NCI-H748 treated with DMSO at 0.1 percent for 48 hours (cell line): ENCODE measurements at places on chromosomes 16 and 17.

GRCh38 chr17:81117672-81118198 lies 47.6 kb upstream of the PVALEF start:
- no peak for DNase-seq

- no peak for DNase-seq
Observed at GRCh38 chr17:81020443-81020766, 14.5 kb upstream of the BAIAP2 start.

- no peak for DNase-seq
Observed at GRCh38 chr17:65527381-65527780, 34.1 kb downstream of the AXIN2 start.

- DNase-seq: no peak
Observed at GRCh38 chr16:66250686-66251431, 115.6 kb upstream of the CDH5 start.

GRCh38 chr16:69822174-69822935 lies 60.2 kb downstream of the WWP2 start:
- DNase-seq: no peak

DNA sequence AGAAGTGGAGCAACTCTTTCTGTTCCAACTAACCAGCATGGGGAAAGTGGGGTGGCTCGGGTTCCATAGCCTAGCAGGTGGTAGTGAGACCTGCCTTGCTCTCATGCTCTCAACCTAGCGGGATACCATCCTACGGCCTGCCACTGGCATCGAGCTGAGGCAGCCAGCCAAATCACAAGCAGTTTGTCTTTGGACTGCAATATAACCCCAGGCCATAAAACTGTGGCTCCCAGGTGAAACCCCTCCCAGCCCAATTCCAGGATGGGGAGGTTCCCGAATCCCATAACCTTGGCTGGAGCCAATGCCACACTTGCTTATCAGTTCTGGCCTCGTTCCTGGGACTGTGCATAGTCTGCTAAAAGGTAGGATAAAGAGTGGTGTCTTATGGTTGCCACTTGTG lies 155.8 kb upstream of the NETO2 start:
- no peak for DNase-seq

- DNase-seq: no peak
Observed at GRCh38 chr17:4766201-4766600, 5.5 kb upstream of the TM4SF5 start.

GRCh38 chr17:43024407-43025289 lies at the start of gene RND2:
Gene RND2 (plus strand): TSS chr17:43025231. CDS start chr17:43025348, 117 bp downstream.
- peak; percentile 96 for DNase-seq

DNA sequence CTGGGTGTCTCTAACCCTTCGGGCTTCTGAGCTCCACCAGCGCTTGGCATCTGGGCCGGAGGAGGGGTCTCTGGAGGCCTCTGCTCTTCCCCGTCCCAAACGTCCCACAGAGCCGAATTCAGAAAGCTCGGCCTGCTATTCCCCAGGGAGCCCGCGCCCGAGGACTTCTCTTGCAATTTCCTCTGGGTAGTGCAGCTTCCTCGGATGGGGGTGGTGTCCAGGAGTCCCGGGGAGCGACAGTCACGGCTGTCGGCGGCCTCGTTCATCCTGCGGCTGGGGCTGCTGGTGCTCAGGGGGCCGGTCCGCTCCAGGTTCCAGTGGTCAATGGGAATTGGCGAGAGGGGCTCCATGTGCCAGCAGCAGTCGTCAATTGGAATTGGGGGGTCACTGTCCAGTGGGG lies 11.8 kb upstream of the NLRC3 start:
- no peak for DNase-seq

DNA sequence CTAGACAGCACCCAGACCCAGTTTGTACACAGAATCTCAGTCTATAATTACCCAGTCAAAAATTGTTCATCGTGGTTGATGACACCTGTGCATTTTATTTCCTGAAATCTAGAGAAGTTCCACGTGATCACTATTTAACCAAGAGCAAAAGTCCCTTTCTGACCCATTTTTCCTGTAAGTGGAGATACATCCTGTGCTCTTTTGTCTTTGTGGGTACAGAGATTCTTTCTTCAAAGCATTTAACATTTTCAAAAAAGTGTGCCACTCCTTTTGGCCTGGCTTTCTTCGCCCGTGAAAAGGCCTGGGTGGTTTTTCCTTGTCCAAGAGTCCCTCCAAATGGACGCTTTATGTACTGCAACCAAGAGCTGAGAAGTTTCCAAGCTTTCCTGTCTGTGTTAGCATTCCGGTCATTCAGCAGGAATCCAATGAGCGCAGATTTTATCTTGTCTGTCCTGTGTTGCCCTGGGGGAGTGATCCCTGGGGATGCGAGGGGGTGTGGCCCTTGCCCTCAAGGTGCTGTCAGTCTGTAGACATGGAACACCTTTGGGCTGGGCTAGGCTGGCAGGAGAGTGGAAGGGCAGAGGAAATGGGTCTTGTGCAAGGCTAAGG lies 161.1 kb upstream of the CACNG5 start:
- peak; percentile 52 for DNase-seq

- no peak for DNase-seq
Observed at GRCh38 chr16:50306287-50306686, 39.9 kb downstream of the ADCY7 start.

GRCh38 chr17:78113804-78114785 lies 14.5 kb downstream of the TMC6 start:
- no peak for DNase-seq

DNA sequence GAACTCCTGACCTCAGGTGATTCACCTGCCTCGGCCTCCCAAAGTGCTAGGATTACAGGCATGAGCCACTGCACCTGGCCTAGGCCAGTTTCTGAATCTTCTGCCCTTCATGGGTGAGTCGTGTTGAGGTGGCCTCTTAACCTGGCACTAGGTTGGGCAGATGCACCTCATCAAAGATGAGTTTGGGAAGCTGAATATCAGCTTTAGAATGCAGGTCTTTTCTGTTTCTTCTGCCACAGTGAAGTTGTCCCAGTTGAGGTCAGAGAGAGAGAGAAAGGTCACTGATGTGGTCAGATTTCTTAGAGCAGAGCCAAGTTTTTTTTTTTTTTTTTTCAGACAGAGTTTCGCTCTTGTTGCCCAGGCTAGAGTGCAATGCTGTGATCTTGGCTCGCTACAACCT lies 111.3 kb upstream of the WSCD1 start:
- DNase-seq: no peak

DNA sequence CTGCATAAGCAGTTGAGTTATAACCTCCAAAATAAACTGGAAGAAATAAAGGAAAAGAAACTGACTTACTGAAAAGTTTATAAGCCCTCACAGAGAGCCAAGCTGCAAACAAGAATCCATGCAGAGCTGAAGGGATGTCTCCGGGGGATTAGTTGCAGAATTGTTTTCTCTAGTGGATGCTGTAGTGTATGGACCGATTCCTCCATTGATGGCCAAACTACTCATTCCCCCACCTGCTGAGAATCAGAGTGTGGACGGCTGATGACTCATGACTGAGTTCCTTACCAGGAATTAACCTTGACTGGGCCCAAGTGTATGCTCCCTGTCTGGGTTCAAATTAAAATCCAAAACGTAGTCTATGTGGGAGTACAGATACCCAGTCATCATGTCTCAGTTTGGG lies 93.9 kb upstream of the CDH8 start:
- no peak for DNase-seq

- DNase-seq: no peak
Observed at GRCh38 chr16:85627526-85628264, 14.6 kb downstream of the GSE1 start.

GRCh38 chr17:77189148-77189547 lies 48.4 kb downstream of the SEC14L1 start:
- DNase-seq: no peak

DNA sequence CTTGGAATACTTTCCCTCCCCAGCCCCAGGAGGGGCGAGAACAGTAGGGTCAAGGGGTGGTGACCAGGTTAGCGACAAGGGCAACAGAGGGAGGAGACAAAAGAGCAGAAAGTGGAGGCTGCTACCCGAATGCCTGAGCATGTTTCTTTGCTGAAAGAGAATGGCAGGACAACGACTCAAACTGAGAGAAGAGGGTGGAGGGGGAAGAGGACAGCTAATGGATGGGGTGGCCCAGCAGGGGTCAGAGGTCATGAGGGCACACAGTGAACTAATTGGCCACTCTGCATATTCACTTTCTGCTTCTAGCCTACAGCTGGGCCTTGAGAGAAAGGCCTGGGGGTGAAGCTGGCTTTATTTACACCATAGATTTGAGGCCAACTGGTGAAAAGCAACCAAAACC lies 19.1 kb upstream of the DDX52 start:
- DNase-seq: no peak

DNA sequence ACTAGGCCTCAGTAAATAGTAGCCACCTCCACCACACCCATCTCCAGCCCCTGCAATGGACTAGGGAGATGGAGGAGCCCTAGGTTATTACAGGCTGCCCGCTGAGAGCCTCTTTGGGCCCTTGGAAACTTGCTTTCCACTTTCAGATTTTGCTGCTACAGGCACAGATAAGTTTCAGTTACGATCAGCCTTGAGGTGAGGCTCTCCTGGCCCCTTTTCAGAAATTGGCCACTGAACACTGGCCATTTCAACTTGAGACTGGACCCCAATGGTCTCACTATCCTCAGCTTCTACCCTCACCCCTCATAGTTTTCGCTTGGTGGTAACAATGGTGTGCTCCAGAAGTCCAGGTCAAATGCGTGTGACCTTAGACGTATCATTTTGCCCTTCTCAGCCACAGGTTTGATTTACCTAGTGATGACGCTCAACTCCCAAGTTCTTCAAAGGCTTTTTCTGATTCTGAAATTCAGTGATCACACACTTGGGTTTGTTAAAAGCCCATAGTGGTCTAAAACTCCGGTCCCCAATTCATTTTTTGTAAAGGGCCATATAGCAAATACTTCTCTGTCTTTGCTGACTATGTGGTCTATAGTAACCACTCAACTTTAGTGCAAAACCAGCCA lies 1.0 kb downstream of the PMM2 start:
- no peak for DNase-seq

- no peak for DNase-seq
Observed at GRCh38 chr16:73048292-73049080, 558 bp upstream of the ZFHX3 start.

DNA sequence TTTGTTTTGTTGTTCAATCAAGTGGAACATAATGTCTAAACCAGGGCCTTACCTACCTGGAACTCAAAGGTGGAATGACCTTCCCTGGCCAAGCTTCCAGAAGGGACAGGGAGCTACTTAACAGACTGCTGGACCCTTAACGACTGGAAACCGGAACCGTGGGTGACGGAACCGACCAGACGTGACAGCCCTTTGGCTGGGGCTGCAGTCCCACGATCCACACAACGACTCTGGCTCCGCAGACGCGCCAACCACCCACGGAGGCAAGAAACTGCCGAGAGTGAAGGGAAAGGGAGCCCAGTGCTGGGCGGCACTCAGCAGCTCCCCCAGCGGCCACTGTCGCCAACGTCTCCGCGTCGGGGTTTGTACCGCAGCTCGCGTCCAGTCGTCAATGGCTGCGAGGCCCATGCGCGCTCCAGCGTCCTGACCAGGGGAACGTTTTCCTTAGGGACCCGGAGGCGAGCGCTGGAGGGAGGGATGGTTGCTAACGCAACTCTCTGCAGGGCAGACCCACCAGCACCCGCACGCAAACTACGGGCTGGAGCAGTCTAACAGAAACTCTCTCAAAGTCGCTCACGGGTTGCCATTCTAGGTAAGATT lies 5.5 kb upstream of the KIF22 start:
- no peak for DNase-seq

DNA sequence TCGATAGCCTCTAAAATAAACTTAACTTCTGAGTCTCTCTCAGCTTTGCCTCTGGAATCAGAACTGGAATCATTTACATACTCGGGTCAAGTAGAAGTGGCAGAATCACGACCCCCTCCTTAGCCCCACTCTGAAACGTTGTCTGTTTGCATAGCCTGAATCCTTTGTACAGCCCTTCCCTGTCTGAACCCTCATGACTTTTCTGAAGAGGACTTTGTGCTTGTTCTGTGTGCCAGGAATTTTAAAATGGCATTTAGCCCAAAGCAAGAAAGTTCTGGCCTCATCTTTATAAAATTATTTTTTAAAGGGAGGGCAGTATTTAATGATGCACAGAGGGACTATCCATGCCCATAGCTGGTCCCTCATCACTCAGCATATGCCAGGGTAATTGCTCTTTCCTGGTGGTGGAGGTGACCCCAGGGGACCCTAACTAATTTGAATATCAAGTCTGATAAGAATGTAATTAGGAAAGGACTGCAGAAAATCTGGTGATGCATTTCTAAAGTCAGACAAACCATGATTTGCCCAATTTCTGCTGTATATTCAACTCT lies 342.7 kb upstream of the TNRC6C start:
- no peak for DNase-seq

- no peak for DNase-seq
Observed at GRCh38 chr17:15973834-15974233, 25.7 kb downstream of the ZSWIM7 start.

DNA sequence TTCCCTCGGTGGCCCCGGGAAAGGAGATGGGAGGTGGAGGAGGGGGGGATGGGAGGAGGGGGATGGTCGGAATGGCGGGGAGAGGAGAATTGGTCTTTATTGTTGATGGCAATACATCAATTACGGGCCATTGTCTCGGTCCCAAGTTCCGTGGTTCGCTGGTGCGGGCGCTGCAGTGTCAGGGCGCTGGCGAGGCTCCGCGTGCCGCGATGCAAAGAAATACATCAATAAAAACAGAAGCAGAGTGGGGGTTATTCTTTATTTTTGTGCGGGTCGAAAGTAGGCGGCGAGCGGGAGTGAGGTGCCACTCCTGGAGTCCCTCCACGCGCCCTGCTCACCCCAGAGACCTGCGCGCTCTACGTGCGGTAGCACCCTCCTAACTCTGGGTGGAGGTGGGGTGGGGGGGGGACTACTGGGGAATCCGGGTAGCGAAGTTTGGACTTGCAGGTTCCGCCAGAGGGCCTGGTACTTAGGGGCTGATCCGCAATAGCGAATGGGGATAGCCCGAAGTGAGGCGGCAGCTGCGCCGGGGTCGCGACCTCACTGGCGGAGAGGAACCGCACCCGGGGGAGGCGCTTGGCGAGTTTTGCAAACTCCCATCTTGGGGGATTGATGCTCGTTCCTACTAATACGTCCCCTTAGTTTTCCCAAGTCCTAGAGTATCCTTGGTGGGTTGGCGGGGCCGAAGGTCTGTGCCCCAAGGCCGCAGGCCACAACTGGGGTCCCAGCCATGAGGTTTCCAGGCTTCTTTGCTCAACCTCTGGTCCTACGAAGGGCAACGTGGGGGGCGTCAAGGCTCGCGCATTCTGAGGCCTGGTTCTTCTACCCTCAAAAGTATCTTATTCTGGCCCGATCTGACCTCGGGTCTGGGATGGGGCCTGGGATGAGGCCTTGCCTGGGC lies 3.5 kb upstream of the SALL1 start:
- DNase-seq: no peak

- DNase-seq: no peak
Observed at GRCh38 chr16:66903544-66904427, 14.9 kb downstream of the CDH16 start.

- no peak for DNase-seq
Observed at GRCh38 chr17:14373614-14374259, 72.9 kb downstream of the HS3ST3B1 start.
